ENCODE measurements at places on chromosomes 7 and 10.

- DNase-seq: peak; percentile 91
Measured at GRCh38 chr7:128791121-128791971, at the start of gene CCDC136. TSS of gene CCDC136 (plus strand) at chr7:128791968. CDS start at chr7:128792412, 444 bp downstream.

GRCh38 chr7:124032369-124033094 lies at the start of gene TMEM229A:
TSS of gene TMEM229A (minus strand) at chr7:124033067. CDS start at chr7:124033003, 64 bp downstream.
- no peak for DNase-seq

GRCh38 chr7:94397722-94398121 lies 3.0 kb downstream of the COL1A2 start:
- no peak for DNase-seq

DNA sequence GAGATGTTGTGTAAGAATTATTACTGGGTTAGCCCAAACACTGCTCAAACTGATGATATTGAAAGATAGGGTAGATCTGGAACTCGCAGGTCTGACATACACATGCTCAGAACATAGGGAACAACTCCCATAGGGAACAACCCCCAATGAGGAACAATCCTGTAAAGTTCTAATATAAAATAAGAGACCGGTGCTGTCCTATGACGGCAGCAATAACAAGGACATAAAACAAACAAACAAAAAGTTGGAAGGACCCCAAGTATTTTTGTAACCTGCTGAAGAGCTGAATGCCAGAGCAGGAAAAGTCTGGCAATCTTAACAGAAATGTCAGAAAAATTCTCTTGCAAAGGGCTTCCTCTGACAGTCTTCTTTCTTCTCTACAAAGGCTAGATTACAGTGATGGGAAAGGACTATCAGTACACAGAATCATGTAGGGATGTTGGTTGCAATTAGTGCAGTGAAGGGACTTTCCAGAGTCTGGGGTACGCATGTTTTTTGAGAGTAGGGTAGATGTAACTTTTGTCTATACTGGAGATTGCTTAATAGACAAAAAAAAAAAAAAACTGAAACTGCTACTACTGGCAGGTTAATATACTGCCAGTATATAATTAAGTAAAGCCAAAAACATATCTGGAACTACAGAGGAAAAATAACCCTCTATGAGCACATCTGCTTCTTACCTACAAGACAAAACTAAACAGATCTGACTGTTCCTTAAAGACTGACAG lies 35.5 kb downstream of the IDE start:
- DNase-seq: no peak

Measured in CD4-positive, alpha-beta T cell treated with Interleukin-6 for 4 hours (primary cell).